ENCODE measurements at places on chromosomes 2 and 18.
A peak's percentile ranks its signal among the peaks of the same experiment; 100 is the strongest.

GRCh38 chr2:146246736-146247523, 1597.9 kb upstream of the ACVR2A start:
- no peak for DNase-seq

DNA sequence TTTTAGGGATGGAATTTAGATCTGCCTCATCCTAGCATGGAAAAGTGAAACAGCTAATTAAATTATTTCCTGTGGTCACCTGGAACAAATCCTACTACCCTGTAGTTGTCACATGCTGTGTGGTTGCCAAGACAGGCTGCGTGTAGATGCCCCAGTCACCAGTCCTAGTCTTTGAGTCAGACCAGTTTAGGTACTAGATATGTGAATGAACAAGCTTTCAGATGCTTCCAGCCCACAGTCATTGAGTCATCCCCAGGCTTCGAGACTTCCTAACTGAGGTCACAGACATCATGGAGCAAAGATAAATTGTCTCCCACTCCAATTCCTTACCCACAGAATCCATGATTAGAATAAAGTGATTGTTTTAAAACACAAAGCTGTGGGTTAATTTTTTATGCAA, 35.8 kb upstream of the GRB14 start:
- no peak for DNase-seq

DNA sequence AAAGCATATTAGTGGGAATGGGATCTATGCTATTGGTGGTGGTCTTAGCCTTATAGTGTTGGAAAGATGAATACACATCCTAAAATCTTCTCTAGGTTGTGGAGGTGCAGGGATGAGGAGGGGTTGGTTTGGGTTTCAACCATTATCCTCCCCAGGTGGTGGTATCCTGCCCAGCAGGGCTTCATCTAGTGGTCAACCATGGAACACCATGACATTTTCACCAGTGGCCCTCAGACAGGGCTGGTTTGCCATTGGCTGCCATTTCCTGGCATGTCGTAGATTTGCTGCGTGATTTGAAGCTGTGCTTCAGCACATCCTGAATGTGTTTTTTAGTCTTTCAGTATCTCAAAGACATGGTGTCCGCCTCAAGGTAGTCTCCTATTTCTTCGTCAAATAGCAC, 391.2 kb upstream of the HNRNPA3 start:
- no peak for DNase-seq

DNA sequence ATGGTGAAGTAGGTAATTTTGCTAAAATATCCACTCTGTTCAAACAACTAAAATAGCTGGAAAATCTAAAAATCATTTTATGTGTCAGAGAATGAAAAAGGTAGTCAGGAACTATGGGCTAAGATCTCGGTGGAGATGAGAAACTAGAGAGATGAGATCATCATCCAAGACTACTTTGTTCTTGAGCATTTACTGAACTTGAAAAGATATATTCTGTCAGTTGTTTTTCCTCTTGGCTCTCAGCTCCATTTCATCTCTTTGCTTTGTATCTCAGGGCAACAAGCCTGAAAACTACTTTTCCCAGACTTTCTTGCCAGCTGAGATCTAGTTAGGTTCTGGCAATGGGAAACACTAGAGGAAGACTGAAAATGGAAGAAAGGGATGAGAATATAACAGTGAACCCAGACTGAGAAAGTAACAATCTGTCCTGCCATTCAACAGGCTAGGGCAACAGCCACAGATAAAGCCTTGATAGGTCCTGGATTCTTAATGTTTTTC, 346.2 kb upstream of the MEX3C start:
- DNase-seq = no peak

- no peak for DNase-seq
Measured at GRCh38 chr2:60446413-60447267, 106.8 kb downstream of the BCL11A start.

- no peak for DNase-seq
Measured at GRCh38 chr2:189402932-189403331, 38.3 kb upstream of the WDR75 start.

DNA sequence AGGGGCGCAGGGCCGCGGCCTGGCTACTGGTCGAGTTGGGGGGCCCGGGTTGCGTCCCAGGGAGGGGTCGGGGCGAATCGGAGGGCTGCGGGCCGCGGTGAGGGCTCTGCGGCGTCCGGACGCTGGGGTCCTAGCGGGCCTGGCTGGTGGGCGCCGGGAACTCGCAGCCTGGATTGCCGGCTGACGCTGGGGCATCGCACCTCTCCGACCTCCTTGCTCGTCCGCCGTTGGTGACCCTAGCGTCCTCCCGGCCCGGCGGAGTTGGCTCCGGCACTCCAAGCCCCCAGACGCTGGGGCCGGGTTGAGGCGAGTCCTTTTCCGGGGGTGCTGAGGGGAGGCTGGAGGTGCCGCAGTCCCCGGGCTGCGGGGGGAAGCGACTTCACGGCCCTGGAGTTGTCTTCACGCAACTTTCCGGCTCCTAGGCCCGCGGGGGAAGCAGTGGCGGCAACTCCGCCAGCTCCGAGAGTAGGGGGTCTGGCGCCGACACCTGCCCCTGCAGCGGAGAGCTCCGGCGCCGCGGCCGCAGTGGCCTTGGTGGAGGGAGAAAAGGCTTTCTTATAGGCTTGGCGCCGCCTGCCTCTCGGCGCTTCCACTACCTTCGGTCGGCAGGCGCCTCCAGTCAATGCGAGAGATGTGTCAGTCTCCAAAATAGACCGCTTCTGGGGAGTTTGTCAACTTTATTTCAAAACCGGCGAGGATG, 70.3 kb downstream of the HAUS1 start:
- peak; percentile 24 for DNase-seq

DNA sequence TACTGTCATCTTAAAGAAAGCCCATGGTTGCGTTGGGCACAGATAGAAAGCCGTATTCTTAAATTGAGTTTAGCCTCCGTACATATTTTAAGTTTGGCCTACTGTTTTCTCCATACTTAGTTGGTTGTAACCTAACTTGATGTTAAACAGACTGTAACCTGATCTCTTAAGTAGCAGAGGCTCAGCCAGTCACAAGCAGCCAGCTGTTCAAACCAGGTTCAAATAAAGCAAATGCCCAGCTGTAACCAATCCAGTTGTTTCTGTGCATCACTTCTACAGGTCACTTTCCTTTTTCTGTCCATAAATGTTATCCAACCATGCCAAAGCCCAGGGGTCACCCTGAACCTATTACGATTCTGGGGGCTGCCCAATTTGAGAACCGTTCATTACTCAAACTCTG, 10.0 kb upstream of the THADA start:
- peak; percentile 63 for DNase-seq

DNA sequence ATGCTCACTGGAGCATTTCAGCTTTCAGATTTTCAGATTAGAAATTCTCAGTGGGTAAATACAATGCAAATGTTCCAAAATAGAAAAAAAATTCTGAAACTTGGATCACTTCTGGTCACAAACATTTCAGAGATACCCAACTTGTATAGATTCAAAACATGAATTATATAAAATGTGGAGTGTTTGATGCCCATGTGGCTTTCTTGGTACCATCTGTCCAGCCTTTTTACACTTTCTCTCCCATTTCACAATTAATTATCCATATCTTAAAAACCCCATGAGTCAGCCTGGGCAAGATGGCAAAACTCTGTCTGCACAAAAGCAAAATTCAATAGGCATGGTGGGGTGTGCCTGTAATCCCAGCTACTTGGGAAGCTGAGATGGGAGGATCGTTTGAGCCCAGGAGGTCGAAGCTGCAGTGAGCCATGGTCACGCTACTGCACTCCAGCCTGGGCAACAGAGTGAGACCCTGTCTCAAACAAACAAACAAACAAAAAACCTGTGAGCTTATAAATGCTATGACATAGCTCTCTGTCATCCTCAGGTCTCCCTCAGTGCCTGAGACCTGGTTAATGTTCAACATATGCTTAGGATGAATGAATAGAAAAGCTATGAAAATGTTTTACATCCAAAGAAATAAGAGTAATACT, 146.3 kb upstream of the TTC39C start:
- DNase-seq = no peak

GRCh38 chr2:58156780-58157179, 84.3 kb downstream of the FANCL start:
- no peak for DNase-seq

DNA sequence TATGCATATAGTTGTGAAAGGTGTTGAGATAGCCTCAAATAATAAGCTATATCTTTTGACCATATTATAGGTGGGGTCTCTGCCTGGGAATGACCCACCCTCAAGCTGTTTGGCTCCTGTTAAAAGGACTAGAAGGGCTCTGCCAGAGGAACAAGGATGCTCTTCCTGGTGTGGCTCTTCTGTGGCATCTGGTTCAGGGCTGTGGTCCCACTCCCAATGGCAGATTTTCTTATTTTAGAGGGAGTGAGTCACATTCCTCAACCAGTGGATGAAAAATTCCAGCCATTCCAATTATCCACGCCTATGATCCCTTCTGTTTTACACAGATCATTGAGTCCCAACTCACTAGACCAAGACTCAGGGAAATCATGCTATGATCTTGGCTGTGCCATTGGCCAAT, 119.9 kb downstream of the PARD3B start:
- DNase-seq = no peak

GRCh38 chr18:33841221-33841967, 263.4 kb downstream of the ASXL3 start:
- DNase-seq = no peak

DNA sequence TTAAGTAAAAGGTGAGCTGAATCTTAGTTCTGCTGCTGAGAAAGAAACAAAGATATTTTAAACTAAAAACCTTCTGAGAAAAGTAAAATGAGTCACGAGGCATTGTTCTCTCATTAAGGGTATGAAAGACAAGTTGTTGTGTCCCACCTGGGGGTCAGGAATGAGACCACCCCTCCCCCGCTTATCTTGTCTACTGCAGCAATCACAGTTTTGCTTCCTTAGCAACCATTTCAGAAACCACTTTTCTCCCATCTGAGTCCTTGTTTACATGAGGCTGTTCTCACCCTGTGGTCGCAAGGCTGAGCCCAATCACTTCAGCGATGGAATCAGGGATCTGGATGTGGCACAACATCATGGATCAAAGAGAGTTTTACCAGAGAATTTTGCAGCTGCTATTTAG, 377.6 kb upstream of the NETO1 start:
- no peak for DNase-seq

DNA sequence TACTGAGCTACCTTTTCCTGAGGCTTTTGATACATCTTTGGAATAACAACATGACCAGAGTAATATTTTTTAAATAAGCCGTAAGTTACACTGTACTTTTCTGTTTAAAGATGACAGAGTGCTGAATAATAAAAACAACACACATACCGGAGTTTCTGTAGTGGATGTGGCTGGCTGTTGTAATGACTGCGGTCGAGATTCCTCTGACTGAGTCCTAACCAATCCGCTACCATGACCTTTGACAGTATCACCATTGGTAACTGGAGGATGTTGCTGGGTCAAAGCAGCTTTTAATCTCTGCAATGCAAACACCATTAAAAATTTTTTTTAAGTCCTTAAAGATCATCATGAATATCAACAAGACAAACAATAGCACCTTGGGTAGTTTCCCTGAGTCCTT, 70.7 kb downstream of the ATF2 start:
- DNase-seq = no peak

GRCh38 chr2:149001496-149001895, 37.0 kb upstream of the LYPD6B start:
- no peak for DNase-seq

- DNase-seq = no peak
Measured at GRCh38 chr2:196977507-196977906, 51.0 kb upstream of the PGAP1 start.

- DNase-seq = no peak
Measured at GRCh38 chr2:148273158-148273691, 252.3 kb downstream of the MBD5 start.
